ENCODE measurements at places on chromosomes 1 and 21.
A peak's percentile ranks its signal among the peaks of the same experiment; 100 is the strongest.

GRCh38 chr1:16129921-16130543 is 25.8 kb downstream of the EPHA2 start:
- DNase-seq = no peak

DNA sequence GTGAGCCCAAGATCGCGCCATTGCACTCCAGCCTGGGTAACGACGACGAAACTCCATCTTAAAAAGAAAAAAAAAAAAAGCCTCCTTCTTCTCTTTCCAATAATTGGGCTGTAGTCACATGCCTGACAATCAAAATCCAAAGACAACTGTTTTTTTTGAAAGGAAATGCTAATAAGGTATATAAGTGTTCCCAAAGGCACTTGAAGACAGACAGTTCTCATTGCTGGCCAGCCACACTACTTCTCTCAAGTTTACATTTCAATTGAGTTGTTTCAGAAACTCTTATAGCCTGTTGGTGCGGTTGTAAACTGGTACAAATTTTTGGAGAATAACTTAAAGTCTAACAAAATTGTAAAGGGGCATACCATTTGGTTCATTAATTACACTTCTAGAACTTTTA is 23.3 kb downstream of the GATAD2B start:
- no peak for DNase-seq

DNA sequence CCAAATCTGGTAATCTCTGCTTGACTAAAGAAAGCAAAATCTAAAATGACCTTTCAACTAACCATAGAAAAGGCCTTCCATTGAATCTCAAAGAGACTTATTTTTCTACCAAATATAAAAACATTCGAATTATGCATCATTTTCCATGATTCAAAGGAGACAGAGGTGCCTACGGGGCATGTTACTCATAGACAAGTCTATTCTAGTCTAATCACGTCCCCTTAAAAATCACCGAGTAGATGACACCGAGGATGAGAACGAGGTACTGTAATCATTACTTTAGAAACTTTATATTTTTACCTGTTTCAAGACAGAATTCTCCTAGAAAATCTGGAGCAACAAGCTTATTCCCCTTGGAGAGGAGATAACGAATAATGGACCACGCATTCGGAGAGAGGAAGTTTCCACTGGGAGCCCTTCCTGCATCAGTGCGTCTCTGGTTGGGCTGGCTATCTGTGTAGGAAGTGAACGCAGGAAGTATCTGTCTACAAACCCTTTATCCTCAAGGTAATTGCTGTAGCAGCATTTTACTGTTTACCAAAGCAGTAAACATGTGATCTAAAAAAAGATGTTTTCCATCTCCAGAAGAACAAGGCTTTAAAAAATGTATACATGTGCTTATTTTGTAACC is 9.5 kb downstream of the ERG start:
- no peak for DNase-seq

- DNase-seq = no peak
Measured at GRCh38 chr1:104467590-104467989, 717.9 kb downstream of the AMY1C start.

GRCh38 chr21:37513383-37513782 is 146.8 kb downstream of the DYRK1A start:
- DNase-seq = no peak

- DNase-seq = no peak
Measured at GRCh38 chr1:239814306-239814881, 277.3 kb upstream of the FMN2 start.

GRCh38 chr1:43368646-43369020 is 822 bp upstream of the ELOVL1 start:
- no peak for DNase-seq

DNA sequence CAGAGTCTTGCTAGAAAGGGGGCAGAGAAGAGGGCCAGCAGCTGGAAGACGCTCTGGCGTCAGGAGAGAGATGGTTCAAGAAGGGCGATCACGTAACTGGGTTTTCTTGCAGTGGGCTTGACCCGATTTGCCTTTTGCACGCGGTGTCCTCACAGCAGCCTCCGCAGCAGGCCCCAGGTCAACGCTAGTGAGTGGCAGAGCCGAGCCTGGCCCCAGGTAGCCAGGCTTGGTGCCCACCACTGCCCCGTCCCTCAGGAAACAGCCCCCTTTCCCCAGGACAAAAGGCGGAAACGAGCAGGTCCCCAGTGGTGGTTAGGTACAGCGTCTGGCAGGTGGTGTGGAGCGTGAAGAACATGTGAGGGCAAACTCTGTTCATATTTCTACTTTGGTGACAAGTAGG is 8.6 kb upstream of the UTS2 start:
- DNase-seq = no peak

DNA sequence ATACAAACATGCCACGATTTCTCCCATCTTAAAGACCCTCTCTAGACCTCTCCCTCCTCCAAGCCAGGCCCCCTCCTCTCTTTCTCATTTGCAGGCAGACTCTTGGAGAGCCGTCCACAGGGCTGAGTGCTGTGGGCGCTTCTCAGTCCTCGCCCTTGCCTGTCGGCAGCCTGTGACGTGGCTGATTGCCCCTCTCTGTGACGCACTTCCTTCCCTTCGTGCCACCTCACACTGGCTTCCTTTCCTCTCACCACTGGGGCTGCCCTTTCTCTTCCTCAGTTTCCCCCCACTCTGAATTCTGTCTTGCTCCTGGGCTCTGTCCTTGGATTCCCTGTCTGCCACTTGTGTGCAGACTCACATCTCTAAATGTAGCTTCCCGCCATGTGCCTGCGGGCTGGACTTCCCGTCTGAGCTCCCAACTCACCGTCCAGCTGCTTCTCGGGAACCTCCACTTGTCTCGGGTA is 227.2 kb downstream of the CAMTA1 start:
- DNase-seq = no peak

DNA sequence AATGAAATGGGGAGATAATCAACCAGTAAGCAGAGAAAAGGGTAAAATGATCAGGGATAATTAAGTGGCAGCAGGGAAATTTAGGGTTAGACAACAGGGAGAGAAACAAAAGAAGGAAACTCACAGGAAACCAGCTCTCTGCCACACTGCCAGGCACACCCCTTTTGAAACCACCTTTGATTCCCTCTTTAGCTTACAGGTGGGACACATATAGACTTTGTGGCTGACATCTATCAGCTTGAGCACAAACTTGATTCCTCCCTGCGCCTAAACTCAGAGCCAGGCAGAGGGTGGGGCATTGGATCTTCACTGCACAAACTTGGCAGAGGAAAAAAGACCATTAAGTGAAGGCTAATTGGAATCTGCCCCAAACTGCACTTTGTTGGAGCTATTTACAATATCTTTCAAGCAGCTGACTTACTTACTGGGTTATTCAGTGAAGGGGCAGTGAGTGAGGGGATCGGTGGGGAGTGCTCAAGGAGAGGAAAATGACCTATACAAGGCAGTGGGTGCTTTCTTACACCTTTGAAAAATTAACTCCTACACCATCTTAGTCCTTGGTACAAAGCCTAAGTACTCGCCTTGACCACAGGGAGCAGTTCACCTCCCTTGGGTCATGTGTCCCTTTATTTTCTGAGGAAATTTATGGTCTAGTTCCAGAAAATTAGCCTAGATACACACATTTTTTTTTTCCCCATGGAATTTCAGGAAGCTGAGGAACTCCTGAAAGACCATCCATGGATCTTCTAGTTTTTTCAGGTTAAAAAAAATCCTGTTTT is 60.2 kb downstream of the PBX1 start:
- no peak for DNase-seq

DNA sequence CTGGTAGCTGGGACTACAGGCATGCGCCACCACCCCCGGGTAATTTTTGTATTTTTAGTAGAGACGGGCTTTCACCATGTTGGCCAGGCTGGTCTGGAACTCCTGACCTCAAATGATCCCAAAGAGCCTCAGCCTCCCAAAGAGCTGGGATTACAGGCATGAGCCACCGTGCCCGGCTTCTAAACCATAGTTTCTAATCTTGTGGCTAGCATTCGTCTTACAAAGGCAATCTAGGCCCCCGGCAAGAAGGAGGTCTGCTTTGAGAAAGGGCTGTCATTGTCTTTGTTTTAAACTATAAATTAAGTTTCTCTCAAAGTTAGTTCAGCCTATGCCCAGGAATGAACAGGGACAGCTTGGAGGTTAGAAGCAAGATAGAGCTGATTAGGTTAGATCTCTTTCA is 10.3 kb upstream of the L1TD1 start:
- no peak for DNase-seq

DNA sequence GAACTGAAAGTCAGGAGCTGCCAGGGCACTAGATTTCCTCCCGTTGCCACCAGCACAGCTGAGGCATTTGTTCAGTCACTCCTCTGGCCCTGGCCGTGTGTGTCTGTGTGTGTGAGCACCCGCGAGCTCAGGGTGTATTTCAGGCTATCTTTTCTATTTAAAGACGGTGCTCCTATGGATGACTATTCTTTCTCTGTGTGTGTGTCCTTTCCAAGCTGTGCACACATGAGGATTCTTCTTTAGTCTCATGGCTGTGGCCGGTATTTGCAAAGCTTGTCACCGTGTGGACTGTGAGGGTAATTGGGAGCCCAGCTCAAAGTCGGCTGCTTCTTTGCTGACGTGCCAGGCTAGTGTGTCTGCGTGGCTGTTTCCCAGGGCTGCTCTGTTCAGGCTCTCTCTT is 3.0 kb upstream of the KCND3 start:
- no peak for DNase-seq

- no peak for DNase-seq
Measured at GRCh38 chr1:93598396-93598795, 83.2 kb downstream of the BCAR3 start.

- DNase-seq = peak; percentile 97
Measured at GRCh38 chr1:20185834-20186782, at the start of the genes PLA2G2C and UBXN10. Gene PLA2G2C, minus strand, starts transcription at chr1:20186518. Its CDS starts 9,155 bp downstream, at chr1:20177363. Gene UBXN10, plus strand, starts transcription at chr1:20186096. Its CDS starts 4,466 bp downstream, at chr1:20190562.

DNA sequence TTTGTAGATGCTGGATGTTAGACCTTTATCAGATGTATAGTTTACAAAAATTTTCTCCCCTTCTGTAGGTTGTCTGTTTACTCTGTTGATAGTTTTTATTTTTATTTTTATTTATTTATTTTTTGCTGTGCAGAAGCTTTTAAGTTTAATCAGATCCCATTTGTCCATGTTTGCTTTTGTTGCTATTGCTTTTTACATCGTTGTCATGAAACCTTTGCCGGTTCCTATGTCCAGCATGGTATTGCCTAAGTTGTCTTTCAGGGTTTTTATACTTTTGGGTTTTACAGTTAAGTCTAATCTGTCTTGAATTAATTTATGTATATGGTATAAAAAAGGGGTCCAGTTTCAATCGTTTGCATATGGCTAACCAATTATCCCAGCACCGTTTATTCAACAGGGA is 819.5 kb downstream of the KCNT2 start:
- DNase-seq = no peak

DNA sequence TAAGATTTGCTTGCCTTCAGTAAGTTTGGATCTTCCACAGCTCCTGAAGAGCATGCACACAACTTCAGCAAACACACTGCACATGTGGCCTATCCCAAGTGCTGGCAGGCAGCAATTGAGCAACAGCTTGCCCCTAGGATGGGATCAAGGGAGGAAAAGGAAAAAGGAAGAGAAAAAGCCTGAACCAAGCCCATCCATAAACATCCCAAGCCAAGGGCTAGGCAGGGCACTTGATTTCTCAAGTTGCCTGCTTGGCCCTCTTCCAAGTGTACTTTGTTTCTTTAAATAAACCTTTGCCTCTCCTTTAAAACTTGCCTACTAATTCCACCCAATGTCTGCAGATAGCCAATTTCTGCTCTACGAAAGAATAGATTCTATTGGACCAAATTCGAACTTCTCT is 49.0 kb upstream of the OLFM3 start:
- DNase-seq = no peak

DNA sequence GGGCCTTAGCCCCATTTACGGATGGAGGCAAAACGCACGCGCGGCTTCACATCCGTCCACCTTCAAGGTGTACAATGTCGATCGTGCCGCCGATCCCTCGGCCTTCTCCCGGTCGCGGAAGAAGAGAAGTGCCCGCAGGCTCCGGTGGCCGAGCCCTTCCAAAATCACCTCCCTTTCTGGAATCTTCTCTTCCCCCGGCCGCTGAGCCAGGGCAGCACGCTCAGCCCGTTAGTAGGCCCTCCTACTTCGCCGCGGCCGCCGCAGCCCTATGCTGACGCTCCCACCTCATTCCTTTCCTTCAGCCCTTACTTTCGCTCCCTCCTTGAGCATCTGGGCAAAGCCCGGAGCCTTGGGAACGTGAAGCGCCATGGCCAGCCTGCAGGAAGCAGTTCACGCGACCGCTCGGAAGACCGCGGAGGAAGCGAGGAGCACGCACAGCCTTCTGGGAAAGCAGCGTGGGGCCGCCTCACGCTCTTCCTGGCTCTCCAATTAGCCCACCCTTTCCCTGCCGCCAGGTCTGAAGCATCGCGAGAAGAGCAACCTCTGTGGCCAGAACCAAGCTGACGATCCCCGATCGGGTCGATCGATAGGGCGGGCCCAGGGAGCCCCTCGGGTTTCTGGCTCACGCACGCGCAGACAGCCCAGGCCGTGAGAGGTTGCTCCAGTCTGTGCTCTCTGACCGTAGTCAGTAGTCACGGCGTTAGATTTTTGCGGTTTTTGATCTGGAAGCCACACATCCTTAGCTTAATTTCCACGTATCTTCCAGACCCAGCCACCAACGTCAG is at the start of gene CCT8:
Gene CCT8, minus strand, starts transcription at position 427 of the 785 bp plus-strand sequence. Its CDS starts 58 bp downstream, at position 369.
- DNase-seq = peak; percentile 99

- DNase-seq = no peak
Measured at GRCh38 chr1:185207980-185208602, 51.1 kb downstream of the SWT1 start.

GRCh38 chr1:204232526-204232925 is 18.7 kb upstream of the GOLT1A start:
- no peak for DNase-seq

- DNase-seq = peak; percentile 93
Measured at GRCh38 chr1:38815903-38816627, 43.5 kb downstream of the RRAGC start.

GRCh38 chr1:47431534-47431933 is 6.3 kb upstream of the FOXD2 start:
- DNase-seq = no peak

DNA sequence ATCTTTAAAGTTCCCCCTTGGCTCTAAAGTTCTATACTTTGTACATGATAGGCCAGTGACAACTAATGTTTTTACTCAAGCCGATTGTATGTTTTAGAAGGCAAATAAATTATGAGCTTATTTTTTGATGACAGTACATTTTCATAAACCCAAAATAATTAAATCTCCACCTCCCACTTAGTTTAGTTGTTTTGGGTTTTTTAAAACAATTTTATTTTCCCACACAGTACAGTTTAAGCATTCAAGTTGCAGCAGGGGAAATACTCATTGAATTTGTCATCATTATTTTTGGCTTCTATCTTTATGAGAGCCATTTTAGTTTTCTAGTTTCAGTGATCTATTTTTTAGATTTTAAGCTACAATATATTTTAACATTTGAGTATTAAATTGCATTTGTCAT is 93.6 kb downstream of the OLFML2B start:
- no peak for DNase-seq

All from K562 (cell line).